Activated CD4-positive, alpha-beta memory T cell treated with anti-CD3 and anti-CD28 coated beads, Interleukin-2, amount 10 ng/mL, durations not matched to agents 7 days and 5 days (primary cell): ENCODE measurements at places on chromosomes 7 and 10.
A peak's percentile ranks its signal among the peaks of the same experiment; 100 is the strongest.

DNA sequence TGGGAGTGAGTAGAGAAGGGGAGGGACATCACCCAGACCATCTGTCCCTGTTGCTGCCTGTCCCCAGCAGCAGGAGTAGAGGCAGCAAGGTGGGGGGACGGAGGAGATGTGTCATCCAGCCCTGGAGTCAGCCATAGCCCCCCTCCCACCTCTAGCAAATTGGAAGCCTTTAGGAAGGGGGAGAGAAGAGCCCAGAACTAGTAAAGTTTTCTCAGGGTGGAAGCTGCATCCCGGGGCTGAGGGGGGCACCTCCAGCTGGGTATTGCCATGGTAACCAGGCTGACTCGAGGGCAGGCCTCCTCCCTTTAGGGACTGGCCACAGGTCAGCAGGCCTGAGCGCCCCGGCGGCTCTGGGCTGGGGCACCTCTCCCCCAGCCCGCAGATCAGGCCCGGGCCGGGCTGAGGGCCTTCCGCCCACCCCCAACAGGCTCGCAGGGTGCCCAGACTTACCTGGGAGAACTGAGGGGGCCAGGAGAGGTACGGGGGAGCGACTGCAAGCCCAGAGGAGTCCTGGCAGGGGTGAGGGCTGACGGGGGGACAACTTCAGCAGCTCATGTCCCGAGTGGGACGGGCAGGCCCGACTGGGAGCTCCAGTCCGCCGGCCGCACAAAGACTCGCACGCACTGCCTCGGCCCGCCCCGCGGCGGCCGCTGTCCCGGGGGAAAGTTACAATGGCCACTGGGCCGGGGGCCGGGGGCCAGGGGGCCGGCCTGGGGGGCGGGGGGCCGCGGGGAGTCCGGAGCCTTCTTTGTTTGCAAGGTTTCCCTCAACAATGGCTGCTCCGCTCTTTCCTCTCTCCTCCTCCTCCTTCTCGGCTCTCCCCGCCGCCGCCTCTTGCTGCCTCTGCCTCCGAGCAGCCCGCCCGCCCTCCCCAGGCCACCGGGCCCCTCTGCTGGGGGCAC lies 6.0 kb downstream of the LDB1 start:
- H3K27me3 ChIP-seq, result no peaks in the 10 kb centered on the region
- peaks cover 61% of the 10 kb centered on the region for H3K4me1 ChIP-seq
- peak overlapping the region; percentile 91 for H3K27ac ChIP-seq
- DNase-seq, result peak; percentile 31
- peaks cover 35% of the 10 kb centered on the region for H3K36me3 ChIP-seq

- H3K4me3 ChIP-seq, result no peak overlapping the region
- no peaks in the 10 kb centered on the region for H3K4me1 ChIP-seq
- H3K36me3 ChIP-seq, result no peaks in the 10 kb centered on the region
- H3K27me3 ChIP-seq, result no peaks in the 10 kb centered on the region
- DNase-seq, result no peak
Measured at GRCh38 chr7:46855851-46856250, 726.1 kb downstream of the TNS3 start.

- DNase-seq, result no peak
- peaks cover 7% of the 10 kb centered on the region for H3K4me1 ChIP-seq
- H3K4me3 ChIP-seq, result no peak overlapping the region
- H3K27me3 ChIP-seq, result peaks cover 3% of the 10 kb centered on the region
- no peaks in the 10 kb centered on the region for H3K36me3 ChIP-seq
- H3K27ac ChIP-seq, result no peak overlapping the region
Measured at GRCh38 chr10:69865450-69865849, 63.7 kb downstream of the COL13A1 start.

DNA sequence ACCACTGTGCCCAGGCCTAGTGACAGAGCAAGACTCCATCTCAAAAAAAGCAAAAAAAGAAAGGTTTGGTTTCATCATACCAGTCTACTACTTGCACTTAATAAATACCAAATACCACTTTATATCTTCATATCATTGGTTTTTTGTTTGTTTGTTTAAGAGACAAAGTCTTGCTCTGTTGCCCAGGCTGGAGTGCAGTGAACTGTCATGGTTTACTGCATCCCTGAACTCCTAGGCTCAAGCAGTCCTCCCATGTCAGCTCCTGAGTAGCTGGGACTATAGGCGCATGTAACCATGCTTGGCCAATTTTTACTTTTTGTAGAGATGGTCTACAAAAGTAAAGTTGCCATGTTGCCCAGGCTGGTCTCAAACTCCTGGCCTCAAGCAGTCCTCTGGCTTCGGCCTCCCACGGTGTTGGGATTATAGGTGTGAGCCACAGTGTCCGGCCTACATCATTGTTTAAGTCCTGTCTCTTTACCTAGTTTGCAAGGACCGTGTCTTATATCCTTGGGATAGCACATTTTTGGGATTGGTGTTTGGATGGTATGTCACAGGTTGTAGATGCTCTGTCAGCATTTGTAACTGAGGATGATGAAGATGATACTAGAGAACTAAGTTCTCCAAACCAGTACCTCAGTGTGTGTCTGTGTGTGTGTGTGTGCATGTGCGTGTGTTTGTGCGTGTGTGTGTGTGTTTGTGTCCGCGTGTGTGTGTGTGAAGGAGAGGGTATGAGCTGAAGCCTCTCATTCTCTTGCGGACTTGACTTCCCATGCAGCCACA lies 9.3 kb downstream of the LMTK2 start:
- no peaks in the 10 kb centered on the region for H3K4me1 ChIP-seq
- no peaks in the 10 kb centered on the region for H3K27me3 ChIP-seq
- peaks cover 11% of the 10 kb centered on the region for H3K36me3 ChIP-seq
- H3K27ac ChIP-seq, result no peak overlapping the region
- no peak for DNase-seq
